Effector memory CD8-positive, alpha-beta T cell (primary cell): ENCODE measurements at places on chromosomes 11 and 22.

GRCh38 chr11:45209891-45210699 lies 63.7 kb downstream of the PRDM11 start:
- no peak for DNase-seq

DNA sequence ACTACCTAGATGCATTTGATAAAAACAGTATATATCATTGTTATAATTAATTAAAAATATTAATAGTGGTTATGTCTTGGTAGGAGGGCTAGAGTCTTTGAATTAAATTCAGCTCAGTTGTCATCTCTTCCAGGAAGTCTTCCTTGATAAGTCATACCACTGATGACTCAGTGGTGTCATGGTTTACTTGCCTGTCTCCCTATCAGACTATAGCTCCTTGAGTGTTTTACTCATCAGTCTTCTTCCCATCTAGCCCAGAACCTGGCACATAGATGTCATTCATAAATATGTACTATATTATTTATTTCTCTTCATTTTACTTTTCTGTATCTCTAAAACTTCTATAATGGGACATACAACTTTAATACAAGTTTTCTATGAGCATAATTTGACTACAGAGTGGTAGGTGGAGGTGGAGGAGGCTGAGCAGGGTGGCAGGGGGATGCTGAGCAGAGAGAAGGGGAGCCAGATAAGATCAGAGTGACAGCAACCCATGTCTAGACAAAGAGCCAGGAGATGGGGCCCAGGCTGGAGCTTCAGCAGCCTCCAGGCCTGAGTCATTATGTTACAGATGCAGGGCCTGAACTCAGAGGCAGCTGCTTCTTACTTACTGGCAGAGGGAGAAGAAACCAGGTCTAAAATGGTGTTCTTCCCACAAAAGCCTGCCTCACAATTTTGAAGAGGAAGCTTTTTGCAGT lies 82.3 kb upstream of the PHOX2A start:
- no peak for DNase-seq

- DNase-seq = no peak
Measured at GRCh38 chr11:20672575-20672974, 3.2 kb downstream of the NELL1 start.

DNA sequence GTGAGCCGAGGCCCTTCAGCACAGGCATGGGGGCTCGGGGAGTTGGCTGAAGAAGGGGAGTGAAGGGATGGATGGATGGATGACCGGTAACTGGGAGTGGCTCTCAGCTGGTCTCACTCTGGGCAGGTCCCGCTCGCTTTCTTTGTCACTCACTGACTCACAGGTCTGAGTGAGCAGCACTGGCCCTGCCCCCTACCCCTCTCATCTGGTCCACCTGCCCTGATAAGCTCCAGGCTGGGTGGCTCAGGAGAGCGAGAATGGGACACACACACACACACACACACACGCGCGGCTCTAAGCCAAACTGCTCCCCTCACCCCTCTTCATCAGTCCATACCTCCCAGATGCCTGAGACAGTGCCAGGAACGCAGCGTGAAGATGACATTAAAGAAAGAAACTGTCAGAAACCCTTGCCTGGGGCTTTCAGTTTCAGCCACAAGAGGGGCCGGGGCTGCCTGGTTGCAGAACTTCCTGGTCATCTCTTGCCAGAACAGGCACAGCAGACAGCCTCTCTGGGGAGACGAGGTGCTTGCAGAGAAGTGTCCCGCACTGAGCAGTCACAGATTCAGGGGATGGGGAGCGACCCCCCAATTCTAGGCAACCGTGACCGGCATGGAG lies 16.5 kb upstream of the SHISAL1 start:
- no peak for DNase-seq

DNA sequence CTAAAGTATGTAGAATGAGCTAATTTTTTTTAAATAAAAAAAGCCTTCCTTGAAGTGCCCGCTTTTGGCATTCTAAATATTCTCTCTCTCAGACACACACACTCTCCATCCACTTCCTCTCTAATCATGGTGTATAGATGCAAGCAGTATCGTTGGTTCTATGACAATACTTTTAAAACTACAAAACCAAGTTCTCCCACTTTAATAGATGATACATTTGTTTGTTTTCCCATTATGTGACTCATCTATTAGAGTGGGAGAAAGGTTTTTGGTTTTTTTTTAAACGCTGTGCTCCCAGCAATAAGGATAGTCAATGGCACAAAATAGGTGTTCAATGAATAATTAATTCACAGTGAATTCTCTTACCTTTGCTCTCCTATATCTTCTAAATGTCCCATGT lies 44.6 kb downstream of the FZD4 start:
- DNase-seq = no peak

DNA sequence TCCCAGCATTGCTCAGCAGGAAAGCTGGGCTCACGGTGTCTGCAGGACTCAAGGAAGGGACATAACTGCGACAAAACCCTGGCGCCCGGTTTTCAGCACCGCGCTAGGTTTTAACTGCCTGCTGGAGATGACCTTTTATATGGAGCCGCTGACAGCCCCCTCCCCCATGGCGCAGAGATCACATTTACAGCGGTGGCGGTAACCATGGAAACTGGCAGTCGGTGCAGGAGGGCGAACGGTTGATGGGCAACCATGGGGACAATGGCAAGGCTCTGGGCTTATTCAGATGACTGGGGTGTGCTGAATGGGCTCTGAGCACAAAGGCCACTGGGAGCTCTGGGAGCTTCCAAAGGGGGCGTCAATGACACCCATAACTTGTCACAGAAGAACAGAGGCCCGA lies 37.2 kb downstream of the CELSR1 start:
- DNase-seq = no peak

DNA sequence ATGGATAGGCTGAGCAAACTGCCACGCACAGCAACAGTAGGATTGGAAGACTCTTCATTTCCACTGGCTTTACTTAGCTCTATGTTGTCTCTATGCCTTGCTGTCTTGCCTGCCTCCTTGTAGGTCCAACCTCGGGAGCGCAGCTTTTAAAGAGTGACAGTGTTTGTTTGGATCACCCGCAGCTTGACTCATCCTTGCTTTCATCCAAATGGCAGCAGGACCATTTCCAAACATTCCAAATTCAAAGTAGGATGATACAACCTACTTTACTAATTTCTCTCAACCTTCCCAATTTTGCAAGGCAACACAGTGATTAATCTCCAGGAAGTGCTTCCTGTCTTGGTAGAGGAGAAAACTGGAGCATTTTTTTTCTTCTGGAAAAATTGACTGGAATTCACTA lies at the start of gene MMP3:
TSS of gene MMP3 (minus strand) at position 121 of the 400 bp plus-strand sequence. CDS start at position 58, 63 bp downstream.
- DNase-seq = no peak

GRCh38 chr22:17767233-17768065 lies 6.8 kb downstream of the BID start:
- DNase-seq = no peak
